ENCODE measurements at places on chromosomes 7 and 10.
A peak's percentile ranks its signal among the peaks of the same experiment; 100 is the strongest.

- H3K4me1 ChIP-seq, result peaks cover 1% of the 10 kb centered on the region
- no peaks in the 10 kb centered on the region for H3K36me3 ChIP-seq
- no peak overlapping the region for H3K27ac ChIP-seq
- DNase-seq, result no peak
- H3K27me3 ChIP-seq, result peaks cover 1% of the 10 kb centered on the region
Observed at GRCh38 chr7:50768485-50769474, 13.9 kb downstream of the GRB10 start.

GRCh38 chr7:2478800-2479199 is 2.6 kb upstream of the GRIFIN start:
- H3K4me3 ChIP-seq, result no peak overlapping the region
- DNase-seq, result no peak
- no peak overlapping the region for H3K27ac ChIP-seq

DNA sequence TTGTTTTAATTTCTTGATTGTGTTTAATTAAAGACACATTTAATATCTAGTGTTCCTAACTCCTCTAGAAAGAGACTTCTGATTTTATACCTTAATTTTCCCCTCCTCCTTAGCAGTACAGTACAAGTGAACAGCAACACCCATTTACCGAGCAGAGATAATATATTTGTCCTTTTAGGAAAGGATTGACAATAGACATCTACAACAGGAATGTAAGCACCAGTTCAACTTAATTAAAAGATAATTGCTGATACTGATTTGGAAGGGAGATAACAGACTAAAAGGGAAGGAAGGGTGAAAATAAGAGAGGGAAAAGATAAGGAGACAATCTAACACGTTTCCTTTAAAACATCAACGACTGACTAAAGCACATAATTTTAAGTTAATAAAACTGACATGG is 119.3 kb downstream of the SRPK2 start:
- no peaks in the 10 kb centered on the region for H3K27me3 ChIP-seq
- no peaks in the 10 kb centered on the region for H3K36me3 ChIP-seq
- H3K27ac ChIP-seq, result peak overlapping the region; percentile 87
- peaks cover 49% of the 10 kb centered on the region for H3K4me1 ChIP-seq
- no peak for DNase-seq

DNA sequence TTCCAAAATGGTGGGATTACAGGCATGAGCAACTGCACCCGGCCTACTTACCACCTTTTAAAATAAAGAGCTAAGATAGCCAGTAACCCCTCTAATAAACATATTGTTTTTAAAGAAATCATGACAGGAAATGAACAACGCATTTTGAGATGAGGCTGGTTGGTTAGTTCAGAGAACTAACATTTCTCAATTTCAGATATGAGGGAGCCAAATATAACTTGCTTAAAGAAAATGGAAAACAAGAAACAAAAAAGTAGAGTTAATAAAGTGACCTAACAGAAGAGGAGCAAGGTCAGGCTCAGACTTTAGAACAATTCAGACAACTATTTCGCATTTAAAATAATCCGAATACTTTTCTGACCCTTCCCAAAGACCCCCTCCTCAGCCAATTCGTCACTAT is 254.9 kb upstream of the PHF14 start:
- no peaks in the 10 kb centered on the region for H3K27me3 ChIP-seq
- no peak overlapping the region for H3K4me3 ChIP-seq
- no peak overlapping the region for H3K27ac ChIP-seq
- no peaks in the 10 kb centered on the region for H3K36me3 ChIP-seq
- H3K4me1 ChIP-seq, result no peaks in the 10 kb centered on the region

- DNase-seq, result no peak
- no peak overlapping the region for H3K4me3 ChIP-seq
- no peaks in the 10 kb centered on the region for H3K4me1 ChIP-seq
- no peaks in the 10 kb centered on the region for H3K27me3 ChIP-seq
- peaks cover 70% of the 10 kb centered on the region for H3K36me3 ChIP-seq
- H3K27ac ChIP-seq, result no peak overlapping the region
Observed at GRCh38 chr10:78010278-78010677, 19.0 kb downstream of the POLR3A start.

GRCh38 chr7:90312745-90313144 is 8.4 kb downstream of the FAM237B start:
- H3K27me3 ChIP-seq, result peaks cover 16% of the 10 kb centered on the region
- H3K27ac ChIP-seq, result no peak overlapping the region
- H3K4me1 ChIP-seq, result no peaks in the 10 kb centered on the region
- H3K36me3 ChIP-seq, result no peaks in the 10 kb centered on the region
- no peak for DNase-seq

GRCh38 chr10:44316187-44316921 is 68.5 kb downstream of the CXCL12 start:
- no peaks in the 10 kb centered on the region for H3K36me3 ChIP-seq
- peak; percentile 22 for DNase-seq
- H3K4me1 ChIP-seq, result peaks cover 4% of the 10 kb centered on the region

DNA sequence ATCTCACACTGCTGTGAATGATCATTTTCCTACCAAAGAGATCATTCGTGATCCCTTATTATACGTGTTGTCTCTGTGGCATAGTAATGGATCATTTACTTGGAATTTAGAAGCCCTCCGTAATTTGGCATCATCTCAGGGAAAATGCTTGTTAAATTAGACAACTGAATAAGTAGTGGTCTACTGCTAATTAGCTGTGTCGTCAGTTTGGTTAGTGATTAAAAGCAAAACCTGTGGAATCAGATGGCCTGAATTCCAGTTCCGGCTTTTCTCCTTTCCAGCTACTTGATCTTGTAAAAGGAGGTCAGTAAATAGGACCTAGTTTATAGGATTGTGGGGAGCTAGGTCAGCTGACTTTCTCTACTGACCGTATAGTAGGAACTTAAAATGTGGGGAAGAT is 65.6 kb downstream of the RBM33 start:
- H3K27me3 ChIP-seq, result no peaks in the 10 kb centered on the region

- no peaks in the 10 kb centered on the region for H3K36me3 ChIP-seq
- H3K27me3 ChIP-seq, result no peaks in the 10 kb centered on the region
- no peak overlapping the region for H3K27ac ChIP-seq
- H3K4me3 ChIP-seq, result no peak overlapping the region
- no peak for DNase-seq
- H3K4me1 ChIP-seq, result no peaks in the 10 kb centered on the region
Observed at GRCh38 chr10:105793071-105793470, 1152.0 kb downstream of the SORCS3 start.

GRCh38 chr7:128082431-128082830 is 51.2 kb upstream of the LRRC4 start:
- no peaks in the 10 kb centered on the region for H3K27me3 ChIP-seq
- H3K4me1 ChIP-seq, result no peaks in the 10 kb centered on the region
- H3K27ac ChIP-seq, result no peak overlapping the region
- H3K4me3 ChIP-seq, result no peak overlapping the region
- no peak for DNase-seq
- H3K36me3 ChIP-seq, result peaks cover 8% of the 10 kb centered on the region

GRCh38 chr7:28815928-28816373 is 142.2 kb downstream of the TRIL start:
- no peaks in the 10 kb centered on the region for H3K36me3 ChIP-seq
- no peak overlapping the region for H3K4me3 ChIP-seq
- H3K4me1 ChIP-seq, result peaks cover 3% of the 10 kb centered on the region
- no peak for DNase-seq

GRCh38 chr7:17486835-17487234 is 188.4 kb downstream of the AHR start:
- no peak overlapping the region for H3K27ac ChIP-seq
- no peaks in the 10 kb centered on the region for H3K27me3 ChIP-seq
- no peaks in the 10 kb centered on the region for H3K36me3 ChIP-seq
- H3K4me3 ChIP-seq, result no peak overlapping the region
- no peaks in the 10 kb centered on the region for H3K4me1 ChIP-seq

DNA sequence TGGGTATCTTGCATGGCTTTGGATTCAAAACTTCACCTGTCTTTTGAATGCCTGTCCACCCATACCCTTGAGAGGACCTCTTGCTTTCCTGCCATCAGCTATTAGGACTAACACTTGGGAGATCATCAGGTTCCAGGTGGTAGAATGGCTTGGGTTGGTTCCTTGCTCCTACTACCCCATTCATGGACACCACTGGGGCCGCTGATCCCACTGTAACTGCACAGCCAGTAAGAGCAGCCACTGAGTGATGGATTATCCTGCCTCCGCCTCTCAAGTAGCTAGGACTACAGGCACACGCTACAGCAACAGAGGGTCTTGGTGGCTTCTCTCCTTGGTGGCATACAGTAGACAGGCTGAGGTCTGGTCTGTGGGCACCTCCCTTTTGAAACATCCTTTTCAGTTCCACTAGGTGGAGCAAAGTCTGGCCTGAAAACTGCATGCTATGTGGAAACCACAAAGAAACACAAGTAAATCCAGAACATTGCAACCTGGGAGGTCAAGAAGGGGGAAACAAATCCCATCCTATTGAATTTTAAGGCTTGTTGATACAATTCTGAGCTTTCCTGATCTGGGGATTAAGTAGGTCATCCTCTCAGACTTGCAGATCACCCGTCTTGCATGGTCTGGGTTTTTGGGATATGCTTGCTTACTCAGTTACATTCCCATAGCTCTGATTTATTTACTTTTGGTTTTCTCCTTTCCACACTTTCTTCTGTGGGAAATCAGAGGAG is 9.4 kb downstream of the WBP1L start:
- peaks cover 10% of the 10 kb centered on the region for H3K36me3 ChIP-seq
- H3K27me3 ChIP-seq, result no peaks in the 10 kb centered on the region
- H3K27ac ChIP-seq, result no peak overlapping the region
- no peak overlapping the region for H3K4me3 ChIP-seq
- H3K4me1 ChIP-seq, result peaks cover 46% of the 10 kb centered on the region
- no peak for DNase-seq

DNA sequence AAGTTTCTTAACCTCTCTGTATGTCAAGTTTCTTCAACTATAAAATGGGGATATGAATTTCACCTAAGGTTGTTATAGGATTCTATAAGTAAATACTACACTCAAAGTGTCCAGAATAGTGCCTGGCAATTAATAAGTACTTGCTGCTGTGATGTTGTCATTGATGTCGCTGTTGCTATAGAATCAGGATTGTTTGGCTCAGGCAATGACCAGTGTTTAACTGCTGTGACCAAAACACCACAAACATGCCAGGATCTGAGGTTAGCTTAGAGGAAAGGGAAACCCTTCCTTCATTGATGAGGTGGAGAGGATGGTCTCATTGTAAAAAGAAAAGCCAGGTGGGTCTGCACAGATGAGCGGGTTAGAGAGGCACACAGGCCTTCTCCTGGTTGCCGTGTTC is 223.1 kb upstream of the INHBA start:
- no peaks in the 10 kb centered on the region for H3K36me3 ChIP-seq
- peaks cover 8% of the 10 kb centered on the region for H3K4me1 ChIP-seq
- peaks cover 22% of the 10 kb centered on the region for H3K27me3 ChIP-seq
- H3K27ac ChIP-seq, result no peak overlapping the region

GRCh38 chr7:114663502-114663901 is 248.9 kb downstream of the FOXP2 start:
- peaks cover 2% of the 10 kb centered on the region for H3K27me3 ChIP-seq
- no peaks in the 10 kb centered on the region for H3K4me1 ChIP-seq
- peak; percentile 2 for DNase-seq
- no peak overlapping the region for H3K4me3 ChIP-seq
- no peak overlapping the region for H3K27ac ChIP-seq

All from activated naive CD8-positive, alpha-beta T cell treated with anti-CD3 and anti-CD28 coated beads, Interleukin-2, amount 50 U/mL, for 24 hours (primary cell).